ENCODE measurements at places on chromosomes 6 and 20.
A peak's percentile ranks its signal among the peaks of the same experiment; 100 is the strongest.

GRCh38 chr6:113741651-113742050 lies 115.5 kb upstream of the MARCKS start:
- no peak for DNase-seq

DNA sequence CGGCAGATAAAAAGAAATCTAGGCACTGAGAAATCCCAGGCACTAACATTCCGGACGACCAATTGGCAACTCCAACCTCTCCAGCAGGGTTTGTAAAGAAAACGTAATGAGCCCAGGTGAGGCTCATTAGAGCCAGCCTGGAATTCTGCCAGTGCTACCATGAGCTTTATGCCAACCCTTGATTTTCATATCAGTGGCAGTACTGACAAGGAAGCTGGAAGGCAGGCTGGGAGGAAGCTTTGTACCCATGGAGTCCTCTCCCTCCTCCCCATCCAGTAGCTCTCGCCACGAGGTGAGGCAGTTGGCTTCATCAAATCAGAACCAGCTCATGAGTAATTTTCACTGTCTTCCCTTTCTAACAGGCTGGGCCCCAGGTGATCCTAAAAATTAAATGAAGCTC lies 250.2 kb downstream of the ZNF217 start:
- no peak for DNase-seq

- DNase-seq, result no peak
Observed at GRCh38 chr6:6597682-6598081, 9.2 kb downstream of the LY86 start.

DNA sequence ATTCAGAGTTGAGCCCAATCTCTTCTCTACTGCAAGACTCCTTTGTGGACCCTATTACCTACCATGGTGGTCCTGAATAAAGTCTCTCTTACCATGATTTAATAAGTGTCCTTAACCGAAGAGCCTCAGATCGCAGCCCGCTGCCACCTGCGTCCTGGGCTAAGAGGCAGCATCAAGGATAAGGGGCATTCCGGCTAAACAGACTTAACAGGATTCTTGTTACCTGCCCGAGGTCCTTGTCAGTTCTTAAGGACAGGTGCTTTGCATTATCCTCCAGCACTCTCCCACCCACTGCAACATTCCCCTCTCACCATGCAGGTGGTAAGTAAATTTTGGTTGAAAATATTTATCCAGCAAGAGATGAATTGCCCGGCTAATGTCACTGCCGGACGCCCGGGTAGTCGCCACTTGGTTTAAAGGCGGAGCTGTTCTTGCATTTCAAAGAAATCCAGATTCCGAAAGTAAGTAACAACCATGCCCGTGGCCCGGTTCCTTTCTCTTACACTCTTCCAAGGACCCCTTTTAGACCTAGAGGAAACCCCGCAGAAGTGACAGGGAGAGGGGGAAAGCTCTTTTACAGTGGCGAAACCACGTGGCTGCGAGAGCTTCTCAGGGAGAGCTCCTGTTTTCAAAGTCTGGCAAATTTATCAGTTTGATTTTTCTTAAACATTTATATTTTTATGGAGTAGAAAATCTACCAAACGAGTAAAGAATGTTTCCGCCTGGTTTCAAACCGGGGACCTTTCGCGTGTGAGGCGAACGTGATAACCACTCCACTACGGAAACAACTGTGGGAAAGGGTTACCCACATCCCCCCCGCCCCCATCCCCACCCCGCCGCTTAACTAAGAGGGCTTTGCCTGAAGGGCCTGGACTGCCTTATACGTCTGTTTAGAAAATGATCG lies 41.9 kb upstream of the PRSS16 start:
- DNase-seq, result no peak

DNA sequence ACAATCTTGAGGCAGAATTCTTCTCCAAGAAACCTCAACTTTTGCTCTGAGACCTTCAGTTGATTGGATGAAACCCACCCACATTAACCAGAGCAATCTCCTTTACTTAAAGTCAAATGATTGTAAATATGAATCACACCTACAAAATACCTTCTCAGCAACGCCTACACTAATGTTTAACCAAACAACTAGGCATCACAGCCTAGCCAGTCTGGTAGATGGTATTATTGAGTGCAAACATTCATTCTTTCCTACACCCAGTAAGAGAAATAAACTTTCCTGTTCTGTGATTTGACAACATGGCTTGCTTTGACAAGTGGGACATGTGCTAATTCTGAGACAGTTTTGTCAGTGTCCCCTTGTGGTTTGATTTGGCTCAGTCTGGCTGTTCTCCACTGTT lies 252.2 kb downstream of the HACE1 start:
- DNase-seq, result no peak

GRCh38 chr20:16100767-16101166 lies 472.5 kb downstream of the KIF16B start:
- no peak for DNase-seq

- no peak for DNase-seq
Observed at GRCh38 chr20:63648190-63648589, 5.0 kb downstream of the STMN3 start.

GRCh38 chr6:917296-917695 lies 224.4 kb upstream of the EXOC2 start:
- DNase-seq, result no peak

DNA sequence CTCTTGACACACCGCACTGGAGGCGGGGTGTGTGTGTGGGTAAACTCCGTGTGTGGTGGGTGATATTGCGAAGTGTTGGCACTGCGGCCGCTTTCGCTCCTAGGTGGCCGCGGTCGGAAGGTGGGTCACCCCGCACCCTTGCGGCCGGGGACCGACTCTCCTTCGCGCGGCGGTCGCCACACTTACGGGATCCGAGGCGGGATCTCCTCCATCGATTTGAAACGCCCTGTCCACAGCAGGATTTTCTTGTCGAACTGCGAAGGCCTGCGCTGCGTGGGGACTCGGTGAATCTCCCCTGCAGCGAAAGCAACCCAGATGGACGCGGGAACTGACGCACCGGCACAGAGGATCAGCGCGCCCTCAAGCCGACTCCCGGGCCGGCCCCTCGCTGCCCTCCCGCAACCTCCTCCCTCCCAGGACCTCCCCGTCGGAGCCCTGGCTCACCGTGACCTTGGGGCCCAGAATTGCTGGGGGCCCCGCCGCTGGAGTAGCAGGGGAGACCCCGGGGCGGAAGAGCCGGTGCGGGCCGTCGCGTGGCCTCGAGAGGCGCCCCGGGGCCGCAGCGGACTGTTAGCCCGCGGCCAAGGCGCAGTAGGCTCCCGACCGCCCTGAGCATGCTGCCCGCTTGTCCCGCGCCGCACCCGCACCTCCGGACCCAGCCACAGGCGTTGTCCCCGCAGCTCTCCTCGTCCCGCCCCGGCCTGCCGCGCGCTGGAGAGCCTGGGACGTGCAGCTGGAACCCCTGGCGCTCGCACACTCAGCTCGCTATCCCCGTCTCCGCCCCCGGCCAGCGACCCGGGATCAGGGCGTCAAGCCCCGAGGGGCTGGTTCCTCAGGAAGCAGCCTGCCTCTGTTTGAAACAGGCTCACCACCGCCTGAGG lies at the start of gene FAM162B:
Gene FAM162B (minus strand): TSS at position 759 of the 881 bp plus-strand sequence. CDS start 143 bp downstream, at position 616.
- DNase-seq, result peak; percentile 53

- no peak for DNase-seq
Observed at GRCh38 chr6:30121446-30122366, 8.8 kb upstream of the TRIM31 start.

- no peak for DNase-seq
Observed at GRCh38 chr6:167092672-167093339, 30.1 kb upstream of the CCR6 start.

GRCh38 chr6:144411531-144412165 lies 126.5 kb downstream of the UTRN start:
- no peak for DNase-seq

GRCh38 chr6:144898741-144899140 lies 613.6 kb downstream of the UTRN start:
- no peak for DNase-seq

GRCh38 chr6:47663462-47664216 lies 34.7 kb upstream of the ADGRF4 start:
- DNase-seq, result no peak

GRCh38 chr20:47753576-47754387 lies 31.5 kb downstream of the SULF2 start:
- DNase-seq, result no peak

GRCh38 chr20:47061549-47061948 lies 166.9 kb downstream of the EYA2 start:
- DNase-seq, result no peak

- DNase-seq, result no peak
Observed at GRCh38 chr6:41122373-41122772, 31.8 kb downstream of the TREML1 start.

GRCh38 chr6:35473075-35473849 lies 5.1 kb downstream of the RPL10A start:
- DNase-seq, result peak; percentile 67

GRCh38 chr6:100664274-100665040 lies 199.7 kb upstream of the SIM1 start:
- DNase-seq, result no peak

DNA sequence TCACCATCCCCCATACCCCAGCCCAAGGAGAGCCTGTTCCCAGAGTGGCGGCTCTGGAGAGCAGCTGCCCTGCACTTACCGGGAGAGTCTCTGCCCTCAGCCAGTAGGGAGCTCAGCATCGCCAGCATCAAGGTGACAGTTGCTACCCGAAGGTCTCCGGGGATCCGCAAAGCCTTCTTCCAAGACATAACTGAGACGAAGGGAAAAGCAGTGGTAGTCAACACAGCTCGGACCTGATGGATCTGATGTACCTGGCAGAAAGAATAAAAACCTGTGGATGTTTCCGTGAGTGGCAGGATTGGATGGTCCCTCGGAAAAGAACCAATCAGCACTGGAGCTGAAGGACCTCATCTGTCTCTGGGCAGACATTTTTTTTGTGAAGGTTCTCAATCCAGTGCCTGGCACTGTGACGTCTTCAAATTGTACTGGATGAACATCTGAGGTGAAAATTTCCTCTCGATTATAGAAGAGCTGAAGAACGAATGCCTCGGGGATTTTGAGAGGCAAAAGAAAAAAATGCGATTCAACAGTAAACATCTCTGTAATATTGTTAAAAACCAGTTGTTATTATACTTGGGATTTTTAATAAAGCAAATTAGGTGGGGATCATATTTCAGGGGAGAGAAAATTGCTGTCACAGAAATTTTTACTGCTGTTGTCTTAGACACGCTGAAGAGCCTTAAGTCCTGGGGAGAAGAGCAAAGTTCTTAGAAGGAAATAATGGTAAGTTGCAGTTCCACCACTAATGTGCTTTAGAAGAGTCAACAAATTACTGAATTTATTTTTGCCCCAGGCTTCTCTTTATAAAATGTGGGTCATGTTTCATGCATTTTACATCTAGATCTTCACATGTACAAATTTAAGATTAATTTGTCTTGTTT lies at the start of gene HLA-DQB1:
Gene HLA-DQB1 (minus strand): TSS at position 238 of the 881 bp plus-strand sequence. CDS start 50 bp downstream, at position 188.
- DNase-seq, result peak; percentile 71

DNA sequence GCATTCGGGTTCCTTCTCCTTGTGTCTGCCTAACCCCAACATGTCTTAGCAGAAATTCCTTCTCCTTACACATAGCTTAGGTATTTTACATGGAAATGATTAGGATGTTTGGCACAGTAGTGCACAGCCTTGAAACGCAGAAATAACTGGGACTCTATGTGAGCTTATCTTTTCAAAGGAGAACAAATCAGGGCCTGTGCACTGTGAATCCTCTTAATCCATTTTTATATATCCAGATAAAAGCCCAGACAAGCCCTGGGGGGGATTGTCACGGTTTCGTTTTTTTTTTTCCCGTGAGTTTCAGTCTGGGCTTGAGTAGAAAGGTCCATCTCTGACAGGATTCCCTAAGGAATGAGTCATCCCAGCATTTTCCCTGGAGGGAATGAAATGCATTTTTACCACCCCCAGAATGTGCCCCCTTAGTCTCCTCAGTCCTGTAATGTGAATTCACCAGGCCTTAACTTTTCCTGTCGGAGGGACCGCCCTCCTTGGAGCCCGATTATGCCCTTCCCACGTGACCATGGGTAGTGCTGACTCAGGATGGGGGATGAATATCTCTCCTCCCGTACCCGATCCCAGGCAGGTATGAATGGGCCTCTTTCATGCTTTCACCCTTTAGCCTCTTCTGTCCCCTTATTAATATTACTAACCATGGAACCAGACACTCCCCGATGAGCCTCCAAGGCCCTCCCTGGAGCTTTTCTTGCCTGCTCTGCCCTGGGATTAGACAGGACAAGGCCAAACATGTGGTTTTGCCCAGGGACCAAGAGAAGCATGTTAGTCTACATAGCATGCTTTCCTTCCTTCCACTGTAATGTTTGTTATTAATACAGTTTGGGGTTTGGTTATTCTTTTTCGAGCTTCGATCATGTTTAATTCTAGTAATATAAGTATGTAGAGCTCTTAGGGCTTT lies 23.9 kb upstream of the NAA20 start:
- DNase-seq, result no peak

DNA sequence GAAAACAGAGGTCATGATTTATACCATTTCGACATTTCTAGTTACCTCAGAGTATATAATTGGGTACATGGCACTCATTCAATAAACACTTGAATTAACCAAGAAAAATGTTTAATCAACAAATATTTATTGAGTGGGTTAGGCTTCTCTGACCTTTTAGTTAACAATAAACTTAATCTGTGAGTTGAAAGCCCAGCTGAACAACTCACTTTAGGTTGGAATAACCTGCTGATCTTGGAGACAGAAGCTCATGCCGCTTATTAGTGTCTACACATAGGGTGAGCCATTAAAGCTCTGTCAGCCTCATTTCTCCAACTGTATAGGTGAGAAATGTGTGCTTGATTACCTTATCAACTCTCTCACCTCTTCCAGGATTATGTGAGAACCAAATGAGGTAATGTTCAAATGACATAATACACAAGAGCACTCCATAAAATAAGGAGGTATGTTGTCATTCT lies 98.2 kb upstream of the DTNBP1 start:
- DNase-seq, result no peak

DNA sequence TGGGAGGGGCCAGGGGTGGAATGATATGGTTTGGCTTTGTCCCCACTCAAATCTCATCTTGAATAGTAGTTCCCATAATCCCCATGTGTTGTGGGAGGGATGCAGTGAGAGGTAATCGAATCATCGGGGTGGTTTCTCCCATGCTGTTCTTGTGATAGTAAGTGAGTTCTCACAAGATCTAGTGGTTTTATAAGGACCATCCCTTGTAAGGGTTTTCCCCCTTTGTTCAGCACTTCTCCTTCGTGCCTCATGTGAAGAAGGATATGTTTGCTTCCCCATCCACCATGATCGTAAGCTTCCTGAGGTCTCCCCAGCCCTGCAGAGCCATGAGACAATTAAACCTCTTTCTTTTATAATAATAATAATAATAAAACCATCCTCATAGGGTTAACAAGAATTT lies 88.8 kb upstream of the PRND start:
- no peak for DNase-seq

DNA sequence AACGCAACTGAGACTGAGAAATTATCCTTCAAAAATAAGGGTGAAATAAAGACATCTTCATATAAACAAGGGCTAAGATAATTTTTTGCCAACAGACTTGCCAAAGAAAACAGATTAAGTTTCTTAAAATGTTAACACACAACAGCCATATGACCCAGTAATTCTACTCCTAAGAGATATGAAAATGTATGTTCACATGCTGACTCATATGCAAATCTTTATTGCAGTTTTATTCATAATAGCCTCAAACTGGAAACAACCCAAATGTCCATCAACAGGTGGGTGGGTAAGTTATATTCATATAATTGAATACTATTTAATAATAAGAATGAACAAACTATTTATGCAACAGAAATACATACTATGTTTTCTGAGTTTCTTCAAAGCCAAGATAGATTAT lies 140.1 kb downstream of the REV3L start:
- DNase-seq, result no peak

All from WERI-Rb-1 (cell line).